Diencephalon (tissue), 1 donor: ENCODE measurements at places on chromosomes 5 and 9. TPM values are rescaled to one million over a fixed set of nuclear protein-coding genes. Genes with fewer than 3 reads are reported as not detected.

The TRIM36 gene
- 102 TPM for total RNA-seq

The RNF183 gene
- not detected for total RNA-seq

The CDC25C gene
- 2.1 TPM for total RNA-seq

The SLC4A9 gene
- total RNA-seq = 0.23 TPM

The SAPCD2 gene
- 4.2 TPM for total RNA-seq

The APBA1 gene
- 93.2 TPM for total RNA-seq

The IFNK gene
- not detected for total RNA-seq
